Stimulated activated CD8-positive, alpha-beta memory T cell treated with anti-CD3 and anti-CD28 coated beads, Interleukin-4, amount 100 ng/mL, for 4 hours (primary cell): ENCODE measurements at places on chromosomes 7 and 10.

DNA sequence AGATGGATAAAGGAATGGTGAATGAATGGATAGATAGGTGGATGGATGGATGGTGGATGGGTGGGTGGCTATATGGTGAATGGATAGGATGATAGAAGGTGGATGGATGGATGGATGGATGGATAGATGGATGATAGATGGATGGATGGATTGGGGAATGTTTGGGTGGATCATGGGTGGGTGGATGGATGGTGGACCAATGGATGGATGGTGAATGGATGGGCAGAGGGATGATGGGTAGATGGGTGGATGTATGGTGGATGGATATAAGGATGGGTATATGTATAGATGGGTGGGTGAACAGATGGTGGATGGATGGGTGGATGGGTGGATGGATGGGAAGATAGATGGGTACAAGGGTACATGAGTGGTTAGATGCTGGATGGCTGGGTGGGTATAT is 322.4 kb downstream of the ADARB2 start:
- DNase-seq, result no peak

- DNase-seq, result no peak
Observed at GRCh38 chr10:13528875-13529713, at the start of gene BEND7. Gene BEND7 (minus strand): TSS chr10:13529014. CDS start chr10:13528533, 481 bp downstream.

- no peak for DNase-seq
Observed at GRCh38 chr7:40477094-40477493, 342.3 kb downstream of the SUGCT start.

GRCh38 chr7:49397750-49398149 is 375.7 kb upstream of the VWC2 start:
- no peak for DNase-seq

- DNase-seq, result no peak
Observed at GRCh38 chr10:82335831-82336230, 460.8 kb downstream of the NRG3 start.
